Smooth muscle cell of the pulmonary artery (primary cell): ENCODE measurements at places on chromosomes 12 and 14. TPM values are rescaled to one million over a fixed set of nuclear protein-coding genes. Genes with fewer than 3 reads are reported as not detected.

Gene ALDH1L2
- total RNA-seq: 58.2 and 63.5 TPM in 2 replicates

Gene MSI1
- total RNA-seq: 0.20 TPM in 1 of 2 replicates, not detected in the other

Gene IL22
- not detected in 2 replicates for total RNA-seq

Gene EML5
- 0.13 and 0.20 TPM in 2 replicates for total RNA-seq
